ENCODE measurements at places on chromosomes 7 and 10.

DNA sequence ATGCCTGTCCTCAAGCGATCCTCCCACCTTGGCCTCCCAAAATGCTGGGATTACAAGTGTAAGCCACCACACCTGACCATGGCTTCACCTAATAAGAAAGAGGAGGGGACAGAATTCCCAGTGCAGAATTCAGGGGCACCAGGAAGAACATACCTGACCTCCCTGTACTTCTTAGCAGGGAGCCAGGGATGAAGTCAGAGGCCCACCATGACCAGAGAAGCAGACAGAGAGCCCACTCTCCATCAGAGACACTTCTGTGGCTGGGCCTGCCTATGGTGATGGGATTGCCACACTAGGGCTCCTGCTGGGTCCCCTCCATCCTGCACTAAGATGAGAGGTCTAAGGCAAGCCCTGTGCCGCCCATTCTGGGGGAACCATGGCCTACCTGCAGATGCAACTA lies 157.4 kb upstream of the LYZL2 start:
- DNase-seq, result no peak

DNA sequence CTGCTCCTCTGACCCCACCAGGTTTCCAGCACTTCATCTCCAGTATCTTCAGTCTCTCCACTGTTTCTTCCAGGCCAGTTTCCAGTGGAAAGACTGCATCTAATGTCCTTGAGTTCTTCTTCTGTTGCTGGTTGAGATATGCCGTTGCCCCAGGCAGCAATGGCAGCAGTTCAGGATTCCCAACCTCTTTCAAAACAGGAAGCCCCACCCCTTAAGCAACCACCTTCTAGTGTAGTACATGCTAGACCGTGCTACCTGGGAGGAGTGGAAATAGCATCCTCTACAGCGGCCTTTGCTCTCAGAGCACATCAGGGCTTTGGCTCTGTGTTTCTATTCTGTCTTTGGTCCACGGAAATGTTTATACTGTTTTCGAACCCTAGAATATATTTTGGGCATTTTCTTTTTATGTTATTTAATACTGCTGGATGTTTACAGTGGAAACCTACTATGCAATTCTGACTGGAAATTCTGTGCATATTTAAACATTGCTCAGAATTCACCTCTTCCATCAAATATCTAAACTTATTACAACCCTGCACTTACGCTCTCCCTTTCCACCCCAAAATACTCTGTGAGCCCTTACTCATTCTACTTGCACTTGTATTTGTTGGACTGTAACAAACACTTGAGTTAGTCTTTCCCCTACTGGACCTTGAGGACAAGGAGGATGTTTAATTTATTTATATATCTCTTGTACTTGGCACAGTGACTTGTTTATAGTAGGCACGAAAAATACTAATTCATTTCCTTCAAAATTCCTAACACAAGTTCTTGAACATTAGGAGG lies 8.5 kb upstream of the BPGM start:
- DNase-seq, result no peak

- DNase-seq, result no peak
Measured at GRCh38 chr7:116361767-116362166, 137.8 kb upstream of the CAV2 start.

DNA sequence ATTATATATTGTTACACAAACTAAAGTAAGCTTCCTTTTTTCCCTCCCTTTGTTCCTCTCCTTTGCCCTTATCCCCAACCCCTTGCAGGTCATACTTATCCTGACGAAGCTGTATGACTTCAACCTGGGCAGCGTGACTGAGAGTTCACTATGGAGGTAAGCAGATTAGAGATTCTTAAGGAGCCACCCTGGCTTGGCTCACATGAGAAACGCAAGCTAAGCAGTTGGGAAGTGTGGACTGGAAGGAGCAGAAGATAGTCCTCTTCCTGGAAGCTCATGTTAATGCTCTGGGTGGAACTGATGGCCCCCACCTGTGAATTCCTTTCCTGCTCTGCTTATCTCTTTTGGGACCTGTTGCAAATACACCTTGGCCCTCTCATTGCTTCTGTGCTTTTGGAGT lies 201.6 kb downstream of the SORCS3 start:
- no peak for DNase-seq

GRCh38 chr10:74888962-74889661 lies 62.7 kb downstream of the KAT6B start:
- no peak for DNase-seq

GRCh38 chr7:145092766-145093165 lies 256.9 kb upstream of the TPK1 start:
- no peak for DNase-seq

DNA sequence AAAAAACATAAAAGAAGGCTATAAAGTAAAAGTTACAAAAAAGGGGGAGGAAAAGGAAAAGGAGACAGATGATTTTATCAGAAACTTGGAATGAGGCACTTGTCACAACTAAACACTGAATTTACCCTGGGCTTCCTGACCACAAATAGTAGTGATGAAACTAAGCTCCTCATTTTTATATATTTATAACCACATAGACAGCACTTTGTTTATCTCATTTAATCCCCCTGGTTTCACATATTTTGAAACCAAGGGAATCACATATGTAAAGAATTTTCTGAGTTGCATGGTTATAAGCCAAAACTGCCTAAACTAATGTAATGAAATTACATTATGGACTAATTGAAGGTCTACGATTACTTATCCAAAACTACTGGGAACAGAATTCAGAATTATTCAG lies 39.6 kb upstream of the MET start:
- no peak for DNase-seq

DNA sequence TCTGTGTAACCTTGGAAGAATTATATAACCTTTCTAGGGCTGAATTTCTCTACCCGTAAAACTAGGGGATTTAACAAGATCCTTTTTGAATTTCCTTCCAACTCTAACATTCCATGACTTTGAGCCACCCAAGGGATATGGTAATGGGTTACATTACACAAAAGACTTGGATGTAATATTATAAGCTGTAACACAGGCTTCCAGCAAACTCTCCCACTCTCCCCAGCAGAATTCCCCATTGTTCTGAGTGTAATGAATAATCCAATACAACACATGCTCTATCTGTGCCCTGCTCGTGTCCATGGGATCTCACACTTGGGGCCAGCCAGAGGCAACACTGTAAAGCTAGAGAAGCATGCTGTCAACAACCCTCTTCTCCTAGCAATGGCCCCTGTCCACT lies 790.6 kb upstream of the AUTS2 start:
- no peak for DNase-seq

GRCh38 chr10:17510242-17510908 lies 56.0 kb upstream of the ST8SIA6 start:
- DNase-seq, result no peak

DNA sequence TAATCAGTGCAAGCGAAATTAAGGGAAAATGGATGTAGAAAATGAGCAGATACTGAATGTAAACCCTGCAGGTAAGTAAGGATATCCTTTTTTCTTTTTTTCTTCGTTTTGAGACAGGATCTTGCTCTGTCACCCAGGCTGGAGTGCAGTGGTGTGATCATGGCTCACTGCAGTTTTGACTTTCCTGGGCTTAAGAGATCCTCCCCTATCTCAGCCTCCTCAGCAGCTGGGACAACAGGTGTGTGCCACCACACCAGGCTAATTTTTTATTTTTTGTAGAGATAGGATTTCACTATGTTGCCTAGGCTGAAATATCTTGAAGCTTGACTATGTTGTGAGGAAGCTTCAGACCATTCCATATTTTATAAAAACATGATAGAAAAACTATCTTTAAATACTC lies 4.3 kb downstream of the PDCD4 start:
- no peak for DNase-seq

- no peak for DNase-seq
Measured at GRCh38 chr7:14199336-14199735, 209.9 kb upstream of the ETV1 start.

DNA sequence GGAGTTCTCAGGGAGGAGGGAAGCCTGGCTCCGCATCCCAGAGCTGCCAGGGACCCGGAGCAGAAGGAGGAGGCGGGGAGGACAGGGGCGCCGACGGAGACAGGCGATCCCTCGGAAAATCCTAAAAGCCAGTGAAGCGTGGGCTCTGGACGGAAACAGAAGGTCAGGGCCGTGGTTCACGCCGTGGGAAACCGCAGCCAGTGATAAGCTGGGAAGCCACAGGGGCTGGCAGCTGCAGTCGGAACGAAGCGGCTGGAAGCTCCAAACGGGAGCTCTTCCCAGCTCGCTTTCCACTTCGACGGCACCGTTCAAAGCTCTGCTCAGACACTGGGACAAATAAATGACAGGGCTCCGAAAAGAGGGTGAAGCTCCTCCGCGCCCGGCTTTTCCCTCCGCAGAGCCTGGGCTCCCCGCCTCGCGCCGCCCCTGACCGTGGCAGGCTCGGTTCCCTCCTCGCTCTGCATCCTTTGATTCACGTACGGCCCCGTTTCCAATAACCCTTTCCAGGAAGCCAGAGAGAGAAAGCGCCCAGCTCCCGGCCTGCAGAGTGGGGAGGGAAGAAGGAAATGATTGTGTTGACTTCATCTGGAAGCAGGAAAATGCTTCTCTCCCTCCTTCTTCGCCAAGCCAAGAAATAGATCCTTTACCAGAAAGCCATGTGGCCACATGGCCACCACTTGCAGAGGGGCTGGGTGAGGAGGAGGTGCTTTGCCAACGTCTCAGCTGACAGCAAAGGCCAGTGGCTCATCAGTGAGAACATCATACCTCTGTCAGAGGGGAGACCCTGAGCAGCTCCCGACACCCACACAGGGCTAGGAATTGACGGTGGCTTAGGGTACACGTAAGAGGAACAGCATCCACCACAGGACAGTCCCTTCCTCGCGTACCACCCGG lies 57.4 kb downstream of the ADRB1 start:
- no peak for DNase-seq
